ENCODE measurements at places on chromosomes 11 and 22.
A peak's percentile ranks its signal among the peaks of the same experiment; 100 is the strongest.

DNA sequence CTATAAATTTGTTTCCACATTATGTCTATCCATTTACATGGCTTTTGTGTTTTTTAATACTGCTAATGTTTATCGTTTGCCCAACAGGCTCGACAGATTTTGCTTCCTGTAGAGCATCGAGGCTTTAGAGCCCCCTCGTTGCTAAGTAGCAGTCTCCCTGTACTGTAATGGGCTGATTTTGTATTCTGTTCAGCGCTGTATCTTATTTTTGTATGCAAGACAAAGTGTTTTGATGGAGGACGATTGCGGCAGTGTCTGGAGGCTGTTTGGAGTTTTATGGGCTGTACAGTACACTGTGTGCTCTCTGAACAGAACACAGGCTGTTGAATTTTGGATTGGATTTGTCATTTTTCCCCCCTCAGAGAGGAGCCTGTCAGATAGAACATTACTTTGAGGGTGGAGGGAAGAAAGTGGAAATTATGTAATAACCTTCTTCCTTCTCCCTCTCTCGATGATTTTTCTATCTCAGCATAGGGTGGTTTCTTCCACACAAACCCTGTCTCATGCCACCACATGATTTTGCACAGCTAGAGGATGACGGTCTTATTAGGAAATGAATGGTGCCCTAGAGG lies 104.4 kb downstream of the ZBTB16 start:
- DNase-seq, result peak; percentile 41

DNA sequence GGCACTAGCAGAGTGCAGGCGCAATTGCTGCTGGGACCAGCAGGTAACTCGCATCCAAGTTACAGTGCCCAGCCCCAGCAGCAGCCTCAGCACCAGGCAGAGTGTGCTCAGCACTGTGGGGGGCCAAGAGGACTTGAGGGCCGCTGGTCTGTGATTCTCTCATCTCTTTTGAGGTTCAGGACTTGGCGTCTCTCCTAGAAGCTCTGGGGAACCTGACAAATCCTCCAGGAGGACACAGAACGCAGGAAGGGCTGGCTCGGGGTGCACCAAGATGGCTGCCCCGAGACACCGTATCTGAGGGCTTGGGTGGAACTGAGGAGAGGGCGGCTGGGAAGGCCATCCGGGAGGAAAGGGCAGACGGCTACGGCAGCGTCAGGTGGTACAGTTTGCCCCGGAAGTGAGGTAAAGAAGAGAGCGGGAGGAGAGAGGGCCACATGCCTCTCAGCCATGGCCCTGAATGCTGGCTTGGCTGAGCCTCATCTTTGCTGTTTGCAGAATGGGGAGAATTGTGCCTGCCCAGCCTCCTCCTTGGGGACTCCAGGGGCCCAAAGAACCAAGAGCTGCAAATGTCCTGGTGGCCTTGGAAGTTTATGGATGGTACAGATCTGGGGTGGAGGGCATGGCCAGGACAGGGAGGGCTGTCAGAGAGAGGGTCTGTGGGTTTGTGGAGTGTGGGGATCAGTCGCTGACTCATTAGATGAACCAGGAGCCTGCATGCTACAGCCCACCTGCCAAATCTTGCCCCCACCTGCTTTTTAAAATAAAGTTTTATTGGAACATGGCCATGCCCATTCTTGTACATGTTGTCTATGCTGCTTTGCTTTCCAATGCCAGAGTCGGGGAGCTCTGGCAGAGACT lies 78.0 kb downstream of the MYEOV start:
- DNase-seq, result no peak

- DNase-seq, result no peak
Measured at GRCh38 chr11:27263986-27264385, 99.0 kb downstream of the CCDC34 start.

GRCh38 chr11:102318469-102318868 lies 1.2 kb downstream of the BIRC3 start:
- no peak for DNase-seq

- peak; percentile 51 for DNase-seq
Measured at GRCh38 chr22:46107089-46107664, 43.1 kb upstream of the PPARA start.

GRCh38 chr22:23754980-23755636 lies 883 bp upstream of the VPREB3 start:
- no peak for DNase-seq

- no peak for DNase-seq
Measured at GRCh38 chr11:59866836-59867235, 549 bp upstream of the TCN1 start.

DNA sequence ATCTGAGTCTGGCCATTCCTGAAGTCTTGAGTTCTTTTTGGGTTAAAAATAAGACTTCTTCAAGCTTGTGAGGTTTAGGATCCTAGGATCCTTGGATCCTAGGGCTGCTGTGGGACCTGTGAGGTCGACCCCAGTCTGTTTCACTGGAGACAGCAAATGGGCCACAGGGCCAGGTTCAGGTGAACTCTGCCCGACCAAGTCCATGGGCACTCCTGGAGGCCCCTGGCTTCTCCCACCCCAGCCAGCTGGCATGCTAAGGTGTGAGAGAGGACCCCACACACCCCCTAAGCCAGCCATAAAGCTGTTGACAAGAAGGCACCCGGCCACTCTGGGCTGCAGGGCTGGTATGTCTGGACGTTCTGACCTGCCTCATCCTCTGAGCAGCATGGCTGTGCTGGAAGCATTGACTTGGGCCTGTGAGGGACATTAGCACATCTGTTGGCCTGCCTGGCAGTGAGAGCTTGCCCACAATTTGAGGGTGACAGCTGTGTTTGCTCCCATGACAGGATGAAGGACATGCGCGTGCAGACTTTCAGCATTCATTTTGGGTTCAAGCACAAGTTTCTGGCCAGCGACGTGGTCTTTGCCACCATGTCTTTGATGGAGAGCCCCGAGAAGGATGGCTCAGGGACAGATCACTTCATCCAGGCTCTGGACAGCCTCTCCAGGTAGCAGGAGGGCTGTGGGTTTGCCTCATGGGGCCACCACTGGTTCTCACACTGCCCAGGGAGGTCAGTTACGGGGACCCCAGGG lies 16.0 kb downstream of the CLDN5 start:
- no peak for DNase-seq

DNA sequence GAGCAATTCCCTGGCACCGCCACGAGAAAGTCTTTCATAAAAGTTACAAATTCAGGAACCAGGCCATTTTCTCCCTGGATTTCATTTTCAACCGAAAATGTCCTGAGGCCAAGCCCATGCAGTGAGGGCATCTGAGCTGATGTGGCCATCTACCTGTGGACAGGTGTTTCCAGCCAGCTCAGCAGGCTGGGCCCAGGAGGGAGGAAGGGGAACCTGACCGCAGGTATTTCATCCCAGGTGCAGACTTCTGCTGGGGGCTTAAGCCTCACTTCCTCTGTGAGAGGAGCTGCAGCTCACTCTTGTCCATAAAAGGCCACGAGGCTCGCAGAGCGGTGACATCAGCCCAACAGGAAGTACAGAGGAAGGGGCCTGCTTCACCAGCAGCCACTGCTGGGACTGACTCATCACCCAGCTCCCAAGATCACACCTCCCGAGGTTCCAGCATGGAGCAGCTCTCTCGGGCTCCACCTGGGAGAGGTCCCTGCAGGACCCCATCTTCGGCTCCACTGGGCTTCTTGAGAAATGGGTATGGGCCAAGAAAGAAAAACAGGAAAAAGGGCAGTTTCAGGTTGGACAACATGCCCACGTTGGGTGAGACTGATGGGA lies 56.4 kb downstream of the MYH9 start:
- peak; percentile 74 for DNase-seq

Measured in fibroblast of gingiva (primary cell).